Right kidney (tissue), 9 donors: ENCODE measurements at places on chromosomes 13 and 19.

DNA sequence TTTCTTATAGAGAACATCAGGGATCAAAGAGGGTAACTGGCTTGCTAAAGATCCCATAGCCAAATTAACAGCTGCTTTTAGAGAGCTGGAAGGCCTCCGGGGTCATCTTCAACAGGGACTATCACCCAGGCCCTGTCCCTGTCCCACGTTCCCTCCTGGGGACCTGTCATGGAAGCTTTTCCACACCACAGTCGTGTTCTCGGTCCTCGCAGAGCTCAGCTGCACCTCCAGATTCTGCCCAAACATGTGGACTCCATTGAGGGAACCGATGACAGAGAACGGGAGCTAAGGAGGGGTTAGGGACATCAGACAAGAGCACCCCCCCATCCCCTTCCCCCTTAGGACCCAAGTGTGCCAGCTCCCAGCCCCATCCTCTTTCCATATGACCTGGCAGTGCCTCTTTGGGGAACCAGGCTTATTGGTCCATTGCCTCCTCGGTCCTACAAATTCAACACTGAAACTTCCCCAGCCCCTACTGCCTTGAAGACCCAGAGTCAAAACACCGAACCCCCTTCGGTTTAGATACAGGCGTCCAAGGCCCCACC, 568 bp downstream of the FUZ start:
- no peak for DNase-seq

DNA sequence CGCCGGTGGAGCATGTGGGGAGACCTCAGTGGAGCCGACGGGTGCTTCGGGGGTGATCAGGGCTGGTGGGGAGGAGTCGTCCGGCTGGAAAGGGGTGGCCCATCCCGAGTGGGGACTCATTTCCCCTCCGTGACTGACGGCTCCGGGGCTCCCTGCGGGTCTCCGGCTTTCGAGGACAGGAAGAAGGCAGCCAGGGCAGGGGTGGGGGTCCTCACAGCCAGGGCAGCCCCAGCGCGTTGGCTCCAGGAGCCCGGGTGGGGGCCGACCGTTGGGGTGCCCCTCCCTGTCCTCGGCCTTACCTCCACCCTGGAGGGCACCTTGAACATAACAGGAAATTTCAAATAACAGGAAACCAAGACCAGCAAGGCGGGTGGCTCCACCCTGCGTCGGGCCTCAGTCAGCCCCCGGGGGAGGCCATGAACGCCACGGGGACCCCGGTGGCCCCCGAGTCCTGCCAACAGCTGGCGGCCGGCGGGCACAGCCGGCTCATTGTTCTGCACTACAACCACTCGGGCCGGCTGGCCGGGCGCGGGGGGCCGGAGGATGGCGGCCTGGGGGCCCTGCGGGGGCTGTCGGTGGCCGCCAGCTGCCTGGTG, at the start of gene S1PR4:
TSS of gene S1PR4 (plus strand) at position 393 of the 596 bp plus-strand sequence. CDS start at position 417, 24 bp downstream.
- no peak for DNase-seq

DNA sequence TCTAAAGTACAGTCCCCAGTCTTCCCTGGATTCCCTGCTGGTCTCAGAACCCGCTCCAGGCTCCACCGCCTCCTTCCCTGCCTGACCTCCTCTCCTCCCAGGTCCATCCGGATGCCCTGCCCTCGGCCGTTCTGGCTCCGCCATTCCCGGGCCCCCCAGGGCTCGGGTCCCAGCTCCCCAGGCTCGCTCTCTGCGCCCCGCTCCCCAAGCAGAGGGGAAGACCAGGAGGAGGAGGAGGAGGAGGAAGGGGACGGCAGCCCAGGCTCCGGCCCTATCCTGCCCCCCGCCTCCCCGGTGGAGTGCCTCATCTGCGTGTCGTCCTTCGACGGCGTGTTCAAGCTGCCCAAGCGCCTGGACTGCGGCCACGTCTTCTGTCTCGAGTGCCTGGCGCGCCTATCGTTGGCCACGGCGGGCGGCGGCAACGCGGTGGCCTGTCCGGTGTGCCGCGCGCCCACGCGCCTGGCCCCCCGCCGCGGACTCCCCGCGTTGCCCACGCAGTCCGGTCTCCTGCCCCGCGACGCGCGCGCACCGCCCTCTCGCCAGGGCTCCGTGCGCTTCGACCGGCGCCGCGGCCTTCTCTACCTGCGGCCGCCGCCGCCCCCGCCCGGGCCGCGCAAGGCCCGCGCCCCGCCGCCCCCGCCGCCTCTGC, 647 bp downstream of the RNF225 start:
- DNase-seq, result peak; percentile 32

DNA sequence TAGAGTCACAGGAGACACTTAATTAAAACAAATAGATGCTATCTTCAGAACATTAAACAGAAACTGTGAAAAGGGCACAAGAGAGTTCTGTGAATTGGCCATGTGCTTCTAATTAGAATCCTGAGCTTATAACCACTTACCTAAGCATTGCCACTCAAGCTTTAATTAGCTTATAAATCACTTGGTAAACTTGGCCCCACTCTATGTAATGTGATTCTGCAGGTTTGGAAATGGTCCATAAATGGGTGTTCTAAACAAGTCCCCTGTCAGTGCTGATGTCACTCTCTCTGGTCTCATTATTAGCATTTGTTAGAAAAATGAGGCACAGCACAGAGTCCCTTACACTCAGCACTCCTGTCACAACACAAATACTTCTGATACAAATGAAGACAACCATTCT, 18.0 kb downstream of the ZNF91 start:
- DNase-seq, result no peak

DNA sequence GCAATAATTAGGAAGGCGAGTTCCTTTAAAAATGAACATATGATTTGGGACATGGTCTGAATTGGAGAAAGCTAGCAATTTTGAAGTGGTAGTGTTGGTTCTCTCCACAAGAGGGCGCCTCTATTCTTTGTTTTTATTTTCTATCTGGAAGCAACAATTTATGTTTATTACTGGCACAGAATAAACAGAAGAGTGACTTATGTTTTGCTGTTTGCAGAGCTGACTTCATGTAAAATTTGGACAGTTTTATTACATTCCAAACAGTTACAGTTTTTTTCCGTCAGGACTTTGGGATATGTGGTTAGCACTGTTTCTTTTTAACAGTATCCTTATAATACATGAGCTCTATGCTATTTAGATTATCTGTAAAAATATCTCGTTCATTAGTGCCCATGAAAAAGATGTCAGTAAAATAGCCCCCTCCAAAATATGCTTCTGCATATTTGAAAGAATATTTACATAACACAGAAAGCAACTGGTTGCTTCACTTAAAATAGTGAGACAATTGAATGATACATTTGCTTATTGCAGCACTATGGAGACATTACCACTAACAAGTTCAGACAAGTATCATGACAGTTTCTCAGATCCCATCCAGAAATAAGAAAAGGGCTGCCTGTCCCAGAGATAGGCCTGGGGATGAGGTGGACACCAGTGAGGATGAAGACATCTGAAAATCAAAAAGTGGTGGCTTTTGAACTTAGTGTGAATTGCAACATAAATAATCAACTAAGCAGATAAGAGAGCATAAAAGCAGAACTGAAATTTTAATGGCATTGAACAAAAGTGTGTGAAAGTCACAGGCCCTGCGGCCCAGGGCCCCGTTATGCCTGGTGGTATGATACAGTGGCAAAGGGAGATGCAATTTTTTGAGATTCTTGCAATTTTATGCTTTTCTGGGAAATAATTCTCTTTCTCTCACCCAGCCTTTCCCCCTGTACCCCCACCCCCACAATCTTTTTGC, 32.3 kb upstream of the FGF9 start:
- peak; percentile 49 for DNase-seq

- DNase-seq, result no peak
Observed at GRCh38 chr19:6101991-6102390, 8.3 kb downstream of the RFX2 start.

GRCh38 chr13:66778461-66778860, 451.7 kb downstream of the PCDH9 start:
- DNase-seq, result no peak

DNA sequence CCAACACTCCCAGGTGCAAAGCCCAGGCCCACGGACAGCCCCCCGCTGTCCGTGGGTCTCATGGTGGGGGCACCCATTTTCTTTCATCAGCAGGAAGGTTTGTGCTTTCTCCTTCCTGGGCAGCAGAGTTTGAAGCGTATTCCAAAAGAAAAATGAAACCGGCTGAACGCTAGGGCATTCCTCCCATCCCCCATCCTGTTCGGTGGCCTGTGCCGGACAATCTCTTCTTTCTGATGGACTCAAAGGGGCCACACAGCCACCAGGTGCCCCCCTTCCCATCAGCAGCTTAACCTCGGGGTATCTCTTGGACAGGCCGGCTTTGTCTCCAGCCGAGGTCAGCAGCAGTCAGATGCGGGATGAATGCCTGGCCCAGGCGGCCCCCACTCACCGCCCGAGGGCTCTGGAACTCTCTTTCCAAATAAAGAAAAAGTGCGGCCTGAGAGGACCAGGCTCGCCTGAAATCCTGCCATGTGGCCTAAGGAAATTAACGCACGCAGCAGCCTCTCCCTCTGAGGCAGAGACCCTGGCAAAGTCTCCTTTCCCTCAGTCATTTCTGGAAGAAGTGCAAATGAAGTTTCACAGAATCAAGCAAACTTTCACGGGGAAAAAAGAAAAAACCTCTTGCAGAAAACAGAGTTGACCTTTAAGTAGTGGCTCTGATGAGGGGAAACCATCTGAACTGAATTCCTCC, 67.8 kb downstream of the RASA3 start:
- peak; percentile 70 for DNase-seq

- no peak for DNase-seq
Observed at GRCh38 chr13:114065926-114066774, 66.3 kb downstream of the RASA3 start.

GRCh38 chr13:49022472-49023144, 46.9 kb downstream of the FNDC3A start:
- no peak for DNase-seq

DNA sequence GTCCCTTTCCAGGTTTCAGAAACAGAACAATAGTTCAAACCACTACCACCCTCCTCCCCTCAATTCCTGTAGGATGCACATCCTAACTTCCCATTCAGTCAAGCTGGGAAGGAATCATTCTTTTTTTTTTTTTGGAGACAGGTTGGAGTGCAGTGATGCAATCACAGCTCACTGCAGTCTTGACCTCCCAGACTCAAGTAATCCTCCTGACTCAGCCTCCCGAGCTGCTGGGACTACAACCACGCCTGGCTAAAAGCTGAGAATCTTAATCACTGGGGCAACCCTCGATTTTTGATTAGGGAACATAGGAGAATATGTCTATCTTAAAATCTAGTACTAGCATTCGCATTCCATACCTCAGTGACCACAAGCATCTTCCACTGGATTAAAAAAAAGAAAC, 146.2 kb downstream of the ABCC4 start:
- no peak for DNase-seq

DNA sequence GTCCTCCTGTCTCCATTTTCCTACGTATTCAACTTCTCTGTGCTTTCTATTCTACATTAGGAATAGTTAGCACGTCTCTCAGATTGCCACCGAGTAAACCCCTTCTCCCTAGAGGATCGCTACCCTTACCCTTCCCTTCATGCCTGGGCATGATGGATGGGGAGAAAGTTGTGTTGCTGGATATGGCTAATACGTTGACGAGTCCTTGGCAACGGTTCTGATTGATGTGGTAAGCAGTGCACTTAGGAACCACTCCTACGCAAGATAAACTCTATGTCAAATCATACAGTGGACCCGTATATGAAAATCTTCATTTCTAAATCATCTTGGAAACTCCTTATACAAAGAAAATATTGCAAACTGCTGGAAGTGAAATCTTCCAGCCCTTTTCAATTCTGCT, 224.5 kb downstream of the EFNB2 start:
- no peak for DNase-seq

- no peak for DNase-seq
Observed at GRCh38 chr13:110399801-110400200, 92.7 kb downstream of the COL4A2 start.
